ENCODE measurements at places on chromosomes 2 and 18.

DNA sequence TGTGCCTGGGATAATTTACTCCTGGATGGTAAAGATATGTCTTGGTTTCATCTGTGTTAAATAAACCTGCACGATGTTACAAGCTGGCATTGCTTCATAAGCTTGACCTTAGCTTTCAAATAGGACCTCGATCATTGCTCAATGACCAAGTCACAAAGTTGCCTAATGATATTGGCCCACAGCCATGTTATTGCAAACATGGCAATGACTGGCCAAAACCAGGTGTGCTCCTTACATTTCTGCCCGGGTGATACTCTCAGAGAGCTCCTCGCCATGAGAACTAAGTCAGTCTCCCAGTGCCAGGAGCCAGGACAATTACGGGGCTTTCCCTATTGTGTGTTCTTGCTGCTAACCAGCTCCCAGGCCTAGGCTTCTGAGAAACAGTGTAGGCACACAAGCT lies 72.5 kb upstream of the CYP1B1 start:
- DNase-seq: no peak

- DNase-seq: no peak
Observed at GRCh38 chr2:240948086-240948485, 42.0 kb downstream of the CROCC2 start.

DNA sequence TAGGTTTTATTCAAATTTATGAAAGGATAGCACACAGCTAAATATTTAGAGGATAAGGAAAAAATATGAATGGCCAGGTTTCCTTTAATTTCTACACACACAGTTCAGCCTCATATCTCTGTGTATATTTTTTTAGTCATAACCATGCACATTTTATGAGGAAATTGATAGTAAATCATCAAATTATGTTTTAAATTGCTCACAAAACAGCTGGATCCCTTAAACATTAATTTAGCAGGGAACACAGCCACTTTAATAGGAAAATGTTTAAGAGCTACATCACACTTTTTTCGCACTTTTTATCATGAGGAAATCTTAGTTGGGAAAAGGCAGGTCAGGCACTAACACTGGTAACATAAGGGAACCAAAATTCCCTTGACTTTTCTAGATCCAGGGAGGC lies 65.4 kb downstream of the PDE1A start:
- no peak for DNase-seq

DNA sequence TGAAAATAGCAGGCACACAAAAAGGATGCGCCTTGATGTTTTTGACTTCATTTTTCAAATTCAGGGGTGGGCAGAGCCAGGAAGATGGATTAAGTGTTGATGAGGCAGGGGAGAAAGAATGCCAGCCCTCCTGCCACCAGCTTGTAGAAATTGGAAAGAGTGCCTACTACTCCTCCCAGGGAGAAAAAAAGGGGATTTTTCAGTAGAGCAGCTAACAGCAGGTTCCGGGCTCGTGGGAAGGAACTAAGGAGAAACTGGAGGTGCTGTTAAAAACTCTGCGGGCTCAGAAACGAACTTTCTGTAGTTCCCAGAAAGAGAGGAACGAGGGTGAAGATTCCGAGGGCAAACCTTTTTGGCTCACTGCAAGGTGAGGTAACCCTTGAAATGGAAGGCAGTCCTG lies 100.1 kb upstream of the MCFD2 start:
- no peak for DNase-seq

DNA sequence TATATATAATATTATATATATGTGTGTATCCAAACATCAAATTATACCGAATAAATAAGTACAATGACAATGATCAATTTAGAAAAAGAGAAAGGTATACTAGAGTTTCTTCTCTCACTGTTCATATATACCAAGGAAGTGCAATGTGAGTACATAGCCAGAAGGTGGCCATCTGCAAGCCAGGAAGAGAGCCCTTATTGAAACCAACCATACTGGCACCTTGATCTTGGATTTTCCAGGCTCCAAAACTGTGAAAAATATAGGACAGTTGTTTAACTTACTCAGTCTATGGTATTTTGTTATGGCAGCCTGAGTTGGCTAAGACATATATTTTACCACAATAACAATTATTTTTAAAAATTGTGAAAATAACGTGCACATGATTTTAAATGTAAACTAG lies 1490.2 kb upstream of the SLC39A10 start:
- peak; percentile 19 for DNase-seq

GRCh38 chr2:203167751-203168150 lies 71.1 kb upstream of the CYP20A1 start:
- no peak for DNase-seq

- no peak for DNase-seq
Observed at GRCh38 chr2:211802666-211803065, 735.9 kb downstream of the ERBB4 start.
